Fibroblast of skin of right biceps (primary cell): ENCODE measurements at places on chromosomes 1 and 21.

- no peak for DNase-seq
Measured at GRCh38 chr1:160066829-160067745, 2.9 kb downstream of the KCNJ10 start.

DNA sequence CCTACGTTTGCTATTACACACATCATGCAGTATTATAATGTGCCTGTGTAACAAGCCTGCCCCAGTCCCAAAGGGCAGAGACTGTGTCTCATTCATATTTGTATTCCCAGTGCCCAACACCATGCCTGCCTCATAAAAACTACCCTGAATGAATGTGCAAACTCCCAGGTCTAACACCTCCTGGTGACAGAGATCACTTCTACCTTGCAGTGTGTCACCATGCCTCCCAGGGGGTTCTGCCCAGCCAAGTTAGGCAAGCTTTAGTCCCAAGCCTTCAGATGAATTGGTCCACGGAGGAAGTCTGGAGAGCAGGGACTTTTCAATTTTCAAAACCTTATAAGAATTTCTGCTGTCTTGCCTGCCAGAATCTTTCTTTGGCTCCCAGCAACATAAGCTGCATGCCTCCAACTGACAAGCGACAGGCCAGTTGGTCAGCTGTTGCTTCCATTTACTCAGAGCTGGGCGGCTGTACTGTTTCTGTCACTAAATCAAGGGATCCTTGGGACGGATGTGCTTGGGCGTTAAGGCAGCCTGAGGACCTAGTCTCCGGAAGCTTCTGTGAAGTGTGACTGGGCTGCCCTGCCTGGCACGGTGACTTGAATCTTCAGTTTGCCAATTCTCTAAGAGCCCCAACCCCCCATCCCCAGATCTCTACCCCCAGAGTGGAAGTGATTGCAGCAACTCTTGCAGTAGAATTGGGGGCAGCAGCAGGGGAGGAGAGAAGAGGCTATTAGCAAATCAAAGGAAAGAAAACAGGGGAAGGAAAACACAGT, 1.2 kb downstream of the RXRG start:
- no peak for DNase-seq

DNA sequence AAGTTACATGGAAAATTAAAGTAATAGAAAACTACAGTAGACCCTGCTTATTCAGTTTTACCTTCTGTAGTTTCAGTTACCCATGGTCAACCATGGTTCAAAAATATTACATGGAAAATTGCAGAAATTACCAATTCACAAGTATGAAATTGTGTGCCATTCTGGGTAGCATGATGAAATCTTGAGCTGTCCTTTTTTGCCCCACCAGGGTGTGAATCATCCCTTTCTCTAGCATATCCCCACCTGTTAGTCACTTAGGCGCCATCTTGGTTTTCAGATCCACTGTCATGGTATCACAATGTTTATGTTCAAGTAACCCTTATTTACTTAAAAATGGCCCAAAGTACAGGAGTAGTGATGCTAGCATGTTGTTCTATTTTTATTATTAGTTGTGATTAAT, 3.5 kb upstream of the LRIF1 start:
- no peak for DNase-seq

DNA sequence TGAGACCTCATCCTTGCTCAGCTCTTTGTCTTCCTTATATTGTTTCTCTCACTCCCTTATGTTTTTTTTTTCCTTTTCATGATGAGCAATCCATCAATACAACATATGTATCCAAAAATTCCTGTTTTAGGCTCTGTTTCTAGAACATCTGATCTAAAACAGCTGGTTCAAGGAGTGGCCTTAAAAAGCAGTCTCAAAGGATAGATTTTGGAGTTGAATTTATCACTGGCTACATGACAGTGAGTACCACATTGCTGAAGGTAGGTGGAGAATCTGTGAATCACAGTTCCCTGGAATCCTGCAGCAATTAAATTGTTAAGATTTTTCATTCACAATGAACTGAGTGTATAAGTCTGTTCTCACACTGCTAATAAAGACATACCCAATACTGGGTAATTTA, 155.8 kb upstream of the ADAMTS5 start:
- no peak for DNase-seq

DNA sequence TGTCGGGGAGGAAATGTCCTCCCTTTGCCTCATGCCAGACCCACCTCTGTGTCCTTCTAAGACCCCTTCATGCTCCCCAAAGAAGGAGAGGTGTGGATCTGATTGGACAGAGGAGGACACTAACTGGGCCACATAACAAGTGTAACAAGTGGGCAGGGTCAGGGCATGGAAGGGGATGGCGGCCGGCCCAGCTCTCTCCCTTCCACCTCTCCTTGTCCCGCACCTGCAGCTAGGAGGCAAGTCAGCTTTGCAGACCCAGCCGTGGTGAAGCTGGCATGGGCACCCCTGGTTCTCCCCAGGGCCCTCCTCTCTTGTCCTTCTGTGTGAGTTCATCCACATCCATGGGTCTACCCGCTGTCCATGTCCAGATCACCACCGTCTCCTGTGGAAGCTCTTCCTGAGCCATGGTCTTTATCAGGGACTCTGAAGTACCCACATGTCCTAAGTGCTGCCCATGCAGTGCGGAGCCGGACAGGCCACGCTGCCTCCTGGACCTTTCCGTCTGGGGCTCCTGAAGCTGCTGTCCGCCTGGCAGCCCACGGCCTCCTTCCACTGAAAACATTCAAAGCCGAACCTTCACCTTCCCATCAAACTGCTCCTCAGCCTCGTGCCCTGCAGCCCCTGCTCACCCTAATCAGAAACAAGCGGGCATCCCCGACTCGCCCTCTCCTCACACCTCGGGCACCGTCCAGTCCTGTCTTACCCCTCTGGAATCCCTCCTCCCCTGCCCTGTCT, 460.5 kb downstream of the PTPRU start:
- DNase-seq: no peak

- peak; percentile 22 for DNase-seq
Measured at GRCh38 chr1:107934578-107934977, 30.4 kb downstream of the VAV3 start.

DNA sequence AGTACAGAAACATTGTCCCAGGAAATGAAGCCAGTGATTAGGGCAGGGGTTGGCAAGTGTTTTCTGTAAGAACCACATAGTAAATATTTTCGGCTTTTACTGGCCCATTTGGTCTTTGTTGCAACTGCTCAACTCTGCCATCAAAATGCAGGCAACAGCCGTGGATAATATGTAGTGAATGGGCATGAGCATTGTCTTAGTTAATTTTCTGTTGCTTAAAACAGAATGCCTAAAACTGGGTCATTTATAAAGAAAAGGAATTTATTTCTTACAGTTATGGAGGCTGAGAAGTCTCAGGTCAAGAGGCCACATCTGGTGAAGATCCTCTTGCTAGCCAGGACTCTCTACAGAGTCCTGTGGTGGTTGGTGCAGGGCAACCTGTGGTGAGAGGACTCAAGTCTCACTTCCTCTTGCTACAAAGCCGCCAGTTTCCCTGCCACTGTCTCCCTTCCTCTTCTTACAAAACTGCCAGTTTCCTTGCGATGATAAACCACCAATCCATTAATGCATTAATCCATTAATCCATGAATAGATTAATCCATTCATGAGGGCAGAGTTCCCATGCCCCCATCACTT, 166.4 kb downstream of the PSMG1 start:
- no peak for DNase-seq

DNA sequence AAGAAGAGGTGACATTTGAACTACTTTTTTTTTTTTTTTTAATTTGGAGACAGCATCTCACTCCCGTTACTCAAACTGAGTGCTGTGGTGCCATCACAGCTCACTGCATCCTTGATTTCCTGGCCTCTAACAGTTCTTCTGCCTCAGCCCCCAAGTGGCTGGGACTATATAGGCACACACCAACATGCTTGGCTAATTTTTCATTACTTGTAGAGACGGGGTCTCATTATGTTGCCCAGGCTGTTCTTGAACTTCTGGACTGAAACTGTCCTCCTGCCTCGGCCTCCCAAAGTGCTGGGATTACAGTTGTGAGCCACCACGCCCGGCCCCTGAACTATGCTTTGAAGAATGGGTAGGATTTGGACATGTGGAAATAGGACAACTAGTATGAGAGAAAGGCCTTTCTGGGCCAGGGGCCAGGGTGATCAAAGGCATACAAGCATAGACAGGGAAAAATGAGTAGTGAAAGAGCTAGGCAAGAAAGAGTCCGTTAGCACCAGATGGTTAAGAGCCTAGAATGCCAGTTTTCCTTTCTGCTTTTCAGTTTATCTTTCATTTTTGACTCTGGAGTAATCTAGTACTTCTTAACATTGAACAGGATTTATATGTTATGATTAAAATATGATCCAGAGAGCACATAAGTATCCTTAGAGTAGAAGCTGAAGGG, 6.3 kb downstream of the RABGAP1L start:
- no peak for DNase-seq

DNA sequence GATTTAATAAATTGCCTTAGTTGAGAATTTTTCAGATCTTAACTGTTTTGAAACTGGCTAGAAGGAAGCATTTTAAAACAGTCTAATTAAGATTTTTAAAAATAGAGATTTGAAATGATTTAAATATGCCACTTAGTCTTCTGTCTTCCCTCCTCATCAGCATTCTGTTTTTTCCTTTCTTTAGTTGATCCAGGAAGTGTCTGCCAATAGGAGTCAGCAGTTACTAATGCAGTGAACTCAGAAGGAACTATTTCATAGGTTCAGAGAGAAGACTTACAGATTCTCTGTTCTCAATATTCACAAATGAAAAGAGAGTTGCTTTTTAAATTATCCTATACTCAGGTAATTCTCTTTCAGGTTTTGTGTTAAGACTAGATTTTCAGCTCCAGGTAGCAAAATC, 84.5 kb downstream of the RPS6KC1 start:
- DNase-seq: peak; percentile 24

- DNase-seq: no peak
Measured at GRCh38 chr1:9751971-9752370, 71.8 kb downstream of the CLSTN1 start.

DNA sequence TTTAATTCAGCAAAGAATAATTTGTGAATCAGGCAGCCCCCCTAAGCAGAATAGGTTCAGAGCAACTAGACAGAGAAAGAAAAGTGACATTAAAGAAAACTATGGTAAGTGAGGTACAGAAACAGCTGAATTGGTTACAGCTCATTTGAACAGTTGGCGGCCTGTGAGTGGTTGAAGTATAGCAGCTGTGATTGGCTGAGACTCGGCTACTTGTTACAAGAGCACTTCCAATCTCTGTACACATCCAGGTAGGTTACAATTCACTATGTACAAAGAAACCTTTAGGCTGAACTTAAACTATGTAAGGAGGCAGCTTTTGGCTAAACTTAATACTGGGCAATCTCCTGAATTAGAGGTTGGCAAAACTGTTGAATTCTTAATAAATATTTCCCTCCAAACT, 171.1 kb upstream of the LHX8 start:
- no peak for DNase-seq

DNA sequence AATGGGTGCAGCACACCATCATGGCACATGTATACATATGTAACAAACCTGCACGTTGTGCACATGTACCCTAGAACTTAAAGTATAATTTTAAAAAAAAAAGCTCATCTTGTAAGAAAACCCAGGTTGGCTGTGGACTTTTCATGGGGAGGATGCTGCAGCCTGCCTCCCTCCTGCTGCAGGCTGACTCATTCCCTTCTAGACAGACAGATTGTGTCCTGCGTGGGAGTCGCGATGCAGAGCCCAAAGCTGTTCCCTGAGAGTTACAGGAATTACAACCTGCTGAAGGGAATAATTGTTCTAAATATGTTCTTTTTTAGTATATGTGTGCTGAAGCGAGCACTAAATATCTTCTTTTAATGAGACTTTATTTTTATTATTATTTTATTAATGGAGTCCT, 93.2 kb downstream of the TBX19 start:
- no peak for DNase-seq

DNA sequence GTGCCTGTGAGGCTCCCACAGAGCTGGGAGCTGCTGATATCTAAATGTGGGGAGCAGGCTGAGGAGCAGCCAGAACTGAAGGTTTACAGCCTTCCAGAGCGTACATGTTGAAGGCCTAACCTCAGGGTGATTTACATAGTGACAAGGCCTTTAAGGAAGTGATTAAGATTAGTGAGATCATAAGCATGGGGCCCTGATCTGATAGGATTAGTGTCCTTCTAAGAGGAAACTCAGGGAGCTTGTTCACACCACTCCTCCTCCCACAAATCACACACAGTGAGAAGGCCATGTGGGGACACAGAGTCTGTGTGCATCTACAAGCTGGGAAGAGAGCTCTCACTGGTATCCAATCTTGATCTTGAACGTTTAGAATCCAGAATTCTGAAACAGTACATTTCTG, 92.3 kb upstream of the NBPF6 start:
- no peak for DNase-seq

- DNase-seq: no peak
Measured at GRCh38 chr1:87929906-87930305, 601.2 kb downstream of the LMO4 start.

GRCh38 chr1:14894811-14895560, 258.6 kb upstream of the TMEM51 start:
- no peak for DNase-seq

DNA sequence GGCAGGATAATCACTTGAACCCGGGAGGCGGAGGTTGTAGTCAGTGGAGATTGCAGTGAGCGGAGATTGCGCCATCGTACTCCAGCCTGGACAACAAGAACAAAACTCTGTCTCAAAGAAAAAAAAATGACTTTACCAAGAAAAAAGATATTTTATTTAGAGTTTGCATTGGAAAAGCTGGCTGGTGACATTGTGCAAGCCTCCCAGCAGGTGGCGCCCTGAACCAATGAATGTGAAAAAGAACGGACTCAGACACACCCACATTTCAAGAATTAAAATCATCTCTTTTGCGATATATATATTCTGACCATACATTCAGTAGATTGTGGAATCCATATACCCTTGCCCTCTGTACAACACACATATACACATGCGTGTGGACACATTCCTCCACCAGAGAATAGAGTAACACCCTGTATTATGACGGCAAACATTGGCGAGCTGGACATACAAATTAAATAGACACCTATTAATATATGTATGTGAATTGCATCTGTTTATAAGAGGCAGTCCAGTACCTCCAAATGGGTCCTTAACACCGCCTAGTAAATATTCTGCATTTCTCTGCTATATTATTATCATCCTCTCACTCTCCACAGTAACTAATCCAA, 39.0 kb upstream of the CADM3 start:
- peak; percentile 61 for DNase-seq

- DNase-seq: no peak
Measured at GRCh38 chr1:209106861-209107260, 476.7 kb upstream of the CAMK1G start.

GRCh38 chr1:118116401-118116800, 68.6 kb downstream of the SPAG17 start:
- DNase-seq: peak; percentile 40

GRCh38 chr1:77977989-77978292, 931 bp downstream of the FUBP1 start:
- no peak for DNase-seq

DNA sequence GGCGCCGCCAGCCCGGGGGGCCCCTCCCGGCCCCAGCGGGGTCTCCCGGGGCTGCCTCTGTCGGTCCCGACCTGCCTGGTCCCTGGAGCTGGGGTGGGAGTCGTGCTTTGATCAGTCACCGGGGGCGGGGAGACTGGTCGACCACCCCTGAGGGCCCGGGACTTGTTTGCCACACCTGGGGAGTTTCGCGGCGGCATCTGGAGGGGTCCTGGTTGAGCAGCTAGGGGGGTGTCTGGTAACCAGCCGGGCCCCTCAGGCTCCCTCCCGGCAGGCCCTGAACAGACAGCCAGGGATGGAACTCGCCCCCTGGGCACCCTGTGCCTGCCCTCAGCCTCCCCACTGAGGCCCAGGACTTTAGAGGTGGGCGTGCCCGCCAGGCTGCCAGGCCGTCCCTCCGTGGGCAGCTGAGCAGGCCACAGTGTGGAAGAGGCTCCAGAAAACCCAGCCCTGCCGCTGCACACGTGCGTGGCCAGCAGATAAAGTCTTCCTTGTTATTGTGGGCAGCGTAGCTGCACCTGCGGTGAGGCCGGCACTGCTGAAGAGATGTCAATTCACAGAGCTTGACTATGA, 13.3 kb upstream of the SAMD11 start:
- DNase-seq: no peak
